ENCODE measurements at places on chromosomes 7 and 10.

DNA sequence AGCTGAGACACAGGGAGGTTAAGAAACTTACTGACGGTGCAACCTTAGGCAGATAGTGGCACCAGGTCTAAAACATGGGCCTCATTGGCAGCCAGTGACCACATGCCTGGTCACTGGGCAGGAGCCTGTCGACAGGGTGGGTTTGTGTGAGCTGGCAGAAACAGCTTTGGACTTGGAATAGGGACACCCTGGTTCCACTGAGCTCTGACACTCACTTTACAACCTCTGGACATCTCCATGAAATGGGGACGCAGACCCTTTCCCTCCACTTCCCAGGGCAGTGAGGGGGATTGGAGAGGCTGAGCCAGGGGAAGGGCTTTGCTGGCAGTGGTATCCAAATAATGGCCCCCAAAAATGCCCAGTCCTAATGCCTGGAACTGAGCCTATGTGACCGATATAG lies 49.7 kb downstream of the OAT start:
- no peak for DNase-seq

- no peak for DNase-seq
These were observed 619.8 kb upstream of the CELF2 start for GRCh38 chr10:10397906-10398305.

DNA sequence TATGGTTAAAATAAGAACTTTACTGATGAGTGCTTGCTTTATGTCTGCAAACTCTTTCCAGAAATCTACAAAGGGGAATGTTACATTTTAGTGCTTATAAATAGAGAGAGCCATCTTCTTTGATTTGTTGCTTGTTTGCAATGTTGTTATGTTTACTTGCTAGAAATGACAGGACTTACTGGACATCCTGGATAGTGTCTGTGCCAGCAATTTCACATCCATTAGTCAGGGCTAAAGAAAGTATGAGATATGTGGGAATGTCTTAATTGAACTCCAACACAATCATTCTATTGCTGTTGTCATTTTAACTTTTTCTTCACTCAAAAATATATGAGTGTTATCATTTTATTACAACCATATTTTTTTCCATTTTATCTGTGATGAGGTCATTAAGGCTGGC lies 453.2 kb downstream of the TNS3 start:
- no peak for DNase-seq

GRCh38 chr7:10821156-10821555 lies 152.5 kb upstream of the PHF14 start:
- no peak for DNase-seq

DNA sequence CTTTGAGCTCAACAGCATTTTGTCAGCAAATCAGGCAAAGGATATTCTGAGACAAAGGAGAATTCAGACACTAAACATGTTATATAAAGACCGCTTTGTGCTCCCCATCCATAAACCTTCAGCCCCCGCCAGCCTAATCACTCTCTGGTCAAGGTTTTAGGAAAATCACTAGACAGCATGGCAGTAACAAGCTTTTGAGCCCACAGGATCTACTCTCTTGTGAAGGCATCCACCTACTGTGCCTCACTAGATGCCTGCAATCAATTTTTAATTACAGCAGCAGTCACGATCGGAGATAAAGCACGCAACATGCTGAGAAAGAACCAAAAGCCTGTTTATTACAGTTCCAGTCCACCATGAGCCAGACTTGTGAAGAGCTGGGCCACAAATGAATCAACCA lies 19.1 kb downstream of the PDE1C start:
- DNase-seq, result no peak

GRCh38 chr7:18341756-18342155 lies 153.8 kb upstream of the HDAC9 start:
- no peak for DNase-seq
